ENCODE measurements at places on chromosomes 11 and 22.

GRCh38 chr11:119474682-119475596 lies 52.0 kb upstream of the THY1 start:
- ATAC-seq, result peak; percentile 39

- ATAC-seq, result no peak
These were observed 1.6 kb downstream of the CECR2 start for GRCh38 chr22:17370766-17371432.

- ATAC-seq, result no peak
These were observed 30.0 kb downstream of the FSHB start for GRCh38 chr11:30260813-30261212.

GRCh38 chr11:126024123-126024522 lies 38.5 kb downstream of the CDON start:
- peak; percentile 22 for ATAC-seq

GRCh38 chr11:69001243-69002081 lies 11.6 kb downstream of the MRGPRF start:
- ATAC-seq, result no peak

GRCh38 chr11:8301622-8302021 lies 37.9 kb upstream of the LMO1 start:
- no peak for ATAC-seq

GRCh38 chr11:48019217-48019584 lies 38.8 kb downstream of the PTPRJ start:
- ATAC-seq, result peak; percentile 72

GRCh38 chr11:85947431-85948272 lies 92.5 kb downstream of the CCDC83 start:
- ATAC-seq, result peak; percentile 9

GRCh38 chr11:77074205-77074604 lies 7.4 kb downstream of the CAPN5 start:
- no peak for ATAC-seq

GRCh38 chr11:106131998-106132397 lies 54.5 kb downstream of the AASDHPPT start:
- ATAC-seq, result no peak

- no peak for ATAC-seq
These were observed 28.8 kb downstream of the CHKA start for GRCh38 chr11:68092411-68092810.

DNA sequence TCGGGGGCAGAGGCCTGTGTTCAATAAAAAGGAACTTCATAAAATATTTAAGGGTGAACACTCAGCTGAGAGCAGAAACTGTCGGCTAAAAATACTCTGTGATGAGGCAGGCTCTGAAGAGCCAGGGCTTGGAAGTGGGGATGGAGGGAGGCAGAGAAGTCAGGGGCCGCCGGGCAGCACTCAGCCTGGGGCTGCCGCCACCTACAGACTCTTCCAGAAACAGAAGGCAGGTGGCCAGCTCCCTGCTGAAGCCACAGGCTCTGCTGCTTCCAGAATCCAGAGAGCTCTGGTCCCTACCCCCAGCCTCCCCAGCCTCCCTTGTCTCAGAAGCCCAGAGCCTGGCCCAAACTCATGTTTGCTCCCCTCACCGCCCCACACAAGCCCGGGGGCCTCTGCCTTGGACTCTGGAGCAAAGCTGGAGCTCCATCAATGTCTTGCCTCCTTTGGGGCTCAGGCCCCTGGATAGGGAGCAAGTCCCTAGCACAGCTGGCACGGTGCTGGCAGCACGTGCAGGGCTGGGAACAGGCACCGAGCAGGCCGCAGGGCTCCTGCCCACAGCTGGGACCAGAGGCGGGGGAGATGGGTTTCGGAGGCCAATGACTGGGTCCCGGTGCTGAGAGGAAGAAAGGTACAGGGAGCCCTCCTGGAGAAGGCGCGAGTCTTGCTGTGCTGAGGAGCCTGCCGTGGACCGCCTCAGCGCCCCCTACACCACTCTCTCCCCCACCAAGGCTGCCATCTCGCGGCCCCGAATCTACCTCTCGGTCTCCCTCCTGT lies 8.2 kb downstream of the LRFN4 start:
- ATAC-seq, result no peak

GRCh38 chr11:72483412-72484186 lies 49.3 kb upstream of the CLPB start:
- no peak for ATAC-seq
